ENCODE measurements at places on chromosomes 3 and 15.

DNA sequence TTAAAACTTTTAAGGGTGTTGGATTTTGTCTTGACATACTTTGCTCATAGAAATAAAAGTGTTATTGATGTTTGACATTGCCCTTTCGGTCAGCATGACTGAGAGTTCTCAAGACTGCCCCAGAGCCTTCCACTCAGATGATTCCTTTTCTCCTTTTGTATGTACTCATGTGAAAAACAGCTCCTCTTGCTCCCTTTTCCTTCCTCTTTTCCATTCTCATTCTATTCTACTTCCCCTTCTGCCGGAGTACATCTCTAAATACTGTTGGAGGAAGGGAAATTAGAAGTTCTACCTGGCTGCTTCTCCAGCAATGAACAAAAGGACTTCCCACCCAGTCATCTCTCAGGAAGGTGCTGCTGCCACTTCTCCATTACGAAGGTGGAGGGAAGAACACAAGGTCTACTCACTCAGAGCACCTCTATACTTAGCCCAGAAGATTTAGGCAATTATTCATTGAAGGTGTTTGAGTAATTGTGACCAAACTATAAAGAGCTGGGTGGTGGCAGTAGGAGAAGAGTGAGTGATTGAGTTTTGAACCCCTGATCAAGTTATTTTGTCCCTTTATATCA lies 163.8 kb upstream of the MBNL1 start:
- peak; percentile 38 for DNase-seq

GRCh38 chr15:99021694-99022093 lies 14.1 kb upstream of the PGPEP1L start:
- DNase-seq, result no peak

- DNase-seq, result no peak
Measured at GRCh38 chr3:196120291-196120951, 38.5 kb upstream of the TFRC start.

DNA sequence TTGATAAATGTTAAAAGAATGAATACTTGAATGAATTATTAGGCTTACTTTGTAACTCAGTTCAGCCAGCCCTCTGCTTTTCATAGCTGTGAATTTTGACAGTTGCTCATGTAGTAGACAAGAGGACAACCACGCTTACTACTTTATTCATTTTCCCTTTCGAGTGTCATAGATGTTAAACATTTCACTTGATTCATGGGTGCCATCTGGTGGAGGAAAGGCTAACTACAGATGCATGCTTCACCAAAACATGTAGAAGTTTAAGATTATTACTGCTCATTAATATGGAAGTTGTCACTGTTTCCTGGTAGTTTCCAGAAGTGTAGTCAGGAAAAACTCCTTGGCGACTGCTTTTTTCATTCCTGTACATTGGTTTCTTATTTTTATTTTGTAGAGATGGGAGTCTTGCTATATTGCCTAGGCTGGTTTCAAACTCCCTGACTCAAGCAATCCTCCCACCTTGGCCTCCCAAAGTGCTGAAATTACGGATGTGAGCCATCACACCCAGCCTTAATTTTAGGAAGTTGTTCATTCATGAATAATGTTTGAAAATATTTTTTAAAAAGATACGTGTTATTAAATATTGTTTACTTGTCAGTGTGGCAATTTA lies 163.2 kb downstream of the B3GALNT1 start:
- no peak for DNase-seq

DNA sequence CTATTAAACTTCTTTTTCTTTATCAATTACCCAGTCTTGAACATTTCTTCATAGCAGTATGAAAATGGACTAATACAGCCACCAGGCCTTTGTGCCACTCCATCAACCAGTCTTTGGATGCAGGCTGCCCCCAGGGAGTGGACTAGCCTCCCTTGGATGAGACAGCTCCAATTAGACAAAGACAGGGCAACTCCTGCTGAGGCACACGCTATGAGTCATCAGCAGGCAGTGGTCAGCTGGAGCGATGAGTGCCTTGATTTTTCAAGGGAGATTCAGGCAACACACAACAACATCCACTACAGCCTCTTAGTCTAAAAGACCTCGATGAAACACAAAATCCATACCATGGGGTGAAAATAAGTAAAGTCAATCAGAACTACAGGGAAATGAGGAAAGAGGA lies 160.1 kb downstream of the ARRDC4 start:
- DNase-seq, result no peak

DNA sequence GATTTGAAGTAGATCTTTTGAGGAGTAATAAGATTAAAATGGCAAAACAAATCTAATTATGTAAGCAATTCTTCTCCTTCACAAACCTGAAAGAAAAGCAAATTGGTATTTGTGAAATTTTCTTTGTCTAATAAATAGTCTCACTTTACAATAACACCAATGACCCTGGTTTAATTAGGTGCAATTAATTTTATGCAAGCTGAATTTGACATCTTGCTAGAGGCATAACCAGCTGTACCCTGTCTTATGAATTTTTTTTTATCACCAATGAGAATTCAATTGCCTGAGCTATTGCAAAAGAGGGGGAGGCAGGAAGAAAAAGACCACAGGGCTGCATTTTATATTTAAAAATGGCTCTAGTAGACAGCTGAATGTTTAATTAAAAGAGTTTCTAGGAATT lies 113.5 kb upstream of the IL12A start:
- no peak for DNase-seq

DNA sequence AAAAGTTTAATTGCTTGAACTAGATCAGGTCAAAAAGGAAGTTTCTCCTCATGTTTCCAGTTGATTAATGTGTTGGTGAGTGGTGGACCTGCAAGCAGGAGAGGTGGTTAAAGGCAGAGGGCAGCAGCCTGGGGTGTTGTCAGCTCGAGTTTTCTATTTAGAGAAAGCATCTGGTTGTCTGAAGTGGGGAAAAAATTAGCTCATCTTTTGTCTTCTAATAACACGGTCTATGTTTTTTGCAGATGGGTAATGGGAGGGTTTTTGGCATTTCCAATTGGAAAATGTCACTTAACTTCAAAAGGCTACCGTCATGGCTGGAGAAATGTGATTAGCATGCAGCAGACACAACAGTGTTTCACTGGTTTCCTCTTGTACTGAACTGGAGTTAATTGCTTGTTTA lies 122.6 kb downstream of the ITPR1 start:
- DNase-seq, result no peak

GRCh38 chr3:193870376-193871219 lies 265.4 kb upstream of the HES1 start:
- no peak for DNase-seq

DNA sequence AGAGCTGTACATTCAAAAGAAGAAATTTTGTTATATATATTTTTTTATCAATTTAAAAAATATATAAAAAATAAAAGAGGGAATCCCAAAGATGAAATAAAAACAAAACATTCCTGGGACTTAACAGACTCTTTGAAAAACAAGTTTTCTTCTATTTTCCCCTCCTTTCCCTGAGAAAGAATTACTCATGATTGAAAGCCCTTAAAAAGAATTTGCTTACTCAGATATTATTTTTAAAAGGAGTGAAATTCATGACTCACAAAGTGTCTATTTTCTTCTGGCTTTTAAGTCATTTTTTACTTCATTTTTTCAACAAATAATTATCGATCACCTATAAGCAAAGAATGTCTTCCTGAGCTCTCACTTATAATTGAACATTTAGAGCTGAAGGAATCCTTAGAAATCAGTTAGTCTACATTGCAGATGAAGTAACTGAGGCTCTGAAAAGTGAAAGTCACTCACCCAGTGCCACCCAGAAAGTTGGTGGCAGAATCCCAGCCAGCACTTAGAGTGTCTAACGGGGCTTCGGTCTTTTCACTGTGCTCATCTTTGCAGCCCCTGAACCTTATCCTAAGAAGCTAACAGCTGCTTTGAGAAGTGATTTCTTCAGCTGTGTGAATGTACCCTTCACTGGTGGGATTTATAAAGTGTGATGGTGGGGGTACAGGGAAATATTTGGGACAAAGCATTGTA lies 42.5 kb upstream of the NUDT16 start:
- DNase-seq, result no peak

DNA sequence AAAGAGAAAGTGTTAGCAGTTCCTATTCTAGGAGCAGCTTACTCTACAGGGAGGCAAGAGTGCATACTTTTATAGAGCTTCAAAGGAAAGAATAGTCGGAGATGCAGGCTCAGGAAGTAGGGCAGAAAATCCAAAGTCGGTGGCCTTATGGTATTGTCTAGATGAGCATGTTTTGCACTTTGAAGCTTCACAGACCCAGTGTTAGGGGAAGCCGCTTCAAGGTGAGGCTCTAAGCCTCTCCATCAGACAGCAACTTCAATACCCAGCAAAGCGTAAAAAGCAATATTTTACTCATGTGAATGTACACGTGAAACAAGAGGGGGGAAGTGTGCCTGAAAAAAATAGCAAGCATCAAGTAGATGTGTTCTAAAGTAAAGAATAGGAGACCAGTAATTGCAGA lies 125.6 kb upstream of the RASGRP1 start:
- DNase-seq, result no peak

- DNase-seq, result no peak
Measured at GRCh38 chr3:141386611-141387111, 18.4 kb downstream of the ZBTB38 start.

DNA sequence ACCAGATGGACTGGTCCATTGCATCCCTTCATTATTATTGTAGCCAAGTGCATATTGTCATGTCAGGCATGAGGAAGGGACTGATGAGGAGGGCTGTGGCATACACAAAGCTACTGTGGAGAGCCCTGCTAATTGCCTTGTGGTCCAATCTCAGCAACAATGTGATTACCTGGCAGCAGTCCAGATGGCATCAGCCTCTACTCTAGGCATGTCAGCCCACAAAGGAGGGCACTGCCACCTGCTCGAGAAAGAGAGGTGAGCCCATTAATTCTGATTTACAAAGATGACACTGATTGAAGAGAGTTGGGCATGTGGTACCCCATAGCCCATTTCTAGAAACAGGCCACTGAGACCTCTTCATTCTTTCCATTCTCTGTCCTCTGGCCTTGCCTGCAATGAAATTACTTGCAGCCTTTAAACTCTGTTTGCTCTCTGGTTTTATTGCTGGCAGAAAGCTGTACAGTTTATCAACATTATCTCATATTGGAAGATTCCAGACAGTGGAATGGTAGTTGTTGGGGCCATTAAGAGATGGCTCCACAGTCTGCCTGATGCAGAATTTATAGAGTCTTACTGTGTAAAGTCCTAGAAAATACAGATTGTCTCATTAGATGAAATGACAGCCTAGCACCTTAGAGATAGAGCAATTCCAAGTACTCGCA lies 307.7 kb downstream of the ARPP21 start:
- DNase-seq, result no peak

DNA sequence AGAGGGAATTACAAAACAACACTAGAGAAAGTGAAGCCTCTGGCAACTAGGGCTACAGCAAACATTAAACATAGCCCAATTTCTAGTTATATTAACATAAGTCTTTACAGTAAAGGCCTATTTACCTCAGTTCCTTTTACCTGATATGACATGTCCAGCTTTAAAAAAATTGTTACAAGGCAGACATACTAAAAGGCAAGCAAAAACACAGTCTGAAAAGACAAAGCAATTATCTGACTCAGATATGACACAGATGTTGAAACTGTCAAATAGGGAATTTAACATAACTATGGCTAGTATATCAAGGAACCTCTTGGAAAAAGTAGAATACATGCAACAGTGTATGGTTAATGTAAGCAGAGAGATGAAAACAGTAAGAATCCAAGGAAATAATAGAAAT lies 238.6 kb downstream of the RAP2B start:
- DNase-seq, result no peak

- DNase-seq, result no peak
Measured at GRCh38 chr3:42122261-42123011, 31.3 kb downstream of the TRAK1 start.

- DNase-seq, result no peak
Measured at GRCh38 chr15:68500363-68501258, 68.6 kb upstream of the ITGA11 start.
